ENCODE measurements at places on chromosomes 12 and 14.

- DNase-seq, result no peak
Observed at GRCh38 chr12:28620281-28620680, 430.0 kb downstream of the CCDC91 start.

- DNase-seq, result no peak
Observed at GRCh38 chr14:100128688-100129087, 30.8 kb downstream of the DEGS2 start.

- DNase-seq, result peak; percentile 22
Observed at GRCh38 chr12:103530307-103531066, 34.7 kb upstream of the C12orf42 start.

DNA sequence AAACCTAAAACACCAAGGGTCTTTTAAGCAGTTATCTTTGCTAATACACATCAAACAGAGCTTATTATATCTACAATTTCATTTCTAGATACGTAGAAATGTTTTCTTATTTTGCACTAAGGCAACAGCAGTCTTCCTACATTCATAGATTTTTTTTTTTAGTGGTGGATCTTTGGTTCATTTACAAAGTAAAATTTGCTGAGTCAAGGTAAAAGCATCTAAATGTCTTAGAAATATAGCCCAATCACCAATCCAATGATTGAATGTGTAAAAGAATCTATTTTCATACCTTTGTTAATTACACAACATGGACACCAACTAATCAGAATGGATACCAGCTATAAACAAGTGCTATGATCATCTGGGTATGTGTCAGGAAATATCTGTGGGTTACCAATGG lies 272.2 kb upstream of the TMPO start:
- DNase-seq, result no peak

DNA sequence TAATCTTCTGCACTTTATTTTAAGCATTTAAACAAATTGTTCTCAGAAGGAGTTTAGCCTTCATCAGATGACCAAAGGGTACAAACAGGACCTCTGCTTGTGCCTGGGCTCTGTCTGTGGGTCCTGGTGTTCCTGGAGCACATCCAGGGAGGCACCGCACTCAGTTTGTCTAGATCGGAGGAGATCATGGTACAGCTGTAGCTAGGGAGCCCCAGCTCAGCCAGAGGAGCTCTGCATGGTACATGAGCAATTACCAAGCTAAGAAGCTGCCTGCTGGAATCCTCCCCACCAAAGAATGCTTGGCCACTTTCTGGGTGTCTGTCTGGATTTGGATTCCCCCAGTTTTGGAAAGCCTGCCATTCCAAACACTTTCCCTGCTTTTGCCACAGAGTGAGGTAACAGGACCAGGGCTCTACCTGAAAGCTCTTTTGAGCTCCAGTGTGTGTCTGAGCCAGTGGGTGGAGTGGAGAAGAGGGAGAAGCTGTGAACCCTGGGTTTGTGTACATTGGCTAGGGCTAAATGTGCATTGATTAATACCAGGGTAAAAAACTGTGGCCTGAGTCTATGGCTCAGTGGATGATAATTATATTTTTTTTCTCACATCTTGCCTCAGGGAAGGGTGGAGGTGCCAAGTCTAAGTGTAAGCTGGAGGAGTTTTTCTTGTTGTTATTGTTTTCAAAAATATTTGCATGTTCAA lies 163.7 kb upstream of the IGF1 start:
- DNase-seq, result no peak

DNA sequence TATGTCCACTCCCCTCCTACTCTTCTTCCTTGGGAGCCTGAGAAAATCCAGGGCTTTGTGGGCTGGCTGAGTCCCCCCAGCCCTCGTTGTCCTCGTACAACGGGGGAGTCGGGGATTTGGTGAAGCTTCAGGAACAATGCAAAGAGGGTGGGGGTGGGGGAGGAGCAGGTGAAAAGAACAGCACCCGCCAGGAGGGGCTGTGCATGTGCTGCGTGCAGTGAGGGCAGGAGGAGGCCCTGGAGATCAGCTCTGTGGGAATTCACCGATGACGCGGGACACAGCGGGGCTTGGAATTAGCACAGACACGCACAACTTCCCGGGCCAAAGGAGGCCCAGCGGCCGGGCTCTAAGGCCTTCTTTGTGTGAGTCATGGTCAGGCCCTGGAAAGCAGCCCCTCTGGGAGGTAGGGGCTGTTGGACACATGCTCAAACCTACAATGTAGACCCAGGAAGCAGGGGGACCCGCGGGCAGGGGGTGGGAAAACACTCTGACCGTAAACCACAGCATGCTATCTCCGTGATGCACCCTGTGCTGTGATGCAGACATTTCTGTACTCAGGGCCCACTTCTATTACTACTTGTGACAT lies 32.8 kb downstream of the RBM19 start:
- no peak for DNase-seq

DNA sequence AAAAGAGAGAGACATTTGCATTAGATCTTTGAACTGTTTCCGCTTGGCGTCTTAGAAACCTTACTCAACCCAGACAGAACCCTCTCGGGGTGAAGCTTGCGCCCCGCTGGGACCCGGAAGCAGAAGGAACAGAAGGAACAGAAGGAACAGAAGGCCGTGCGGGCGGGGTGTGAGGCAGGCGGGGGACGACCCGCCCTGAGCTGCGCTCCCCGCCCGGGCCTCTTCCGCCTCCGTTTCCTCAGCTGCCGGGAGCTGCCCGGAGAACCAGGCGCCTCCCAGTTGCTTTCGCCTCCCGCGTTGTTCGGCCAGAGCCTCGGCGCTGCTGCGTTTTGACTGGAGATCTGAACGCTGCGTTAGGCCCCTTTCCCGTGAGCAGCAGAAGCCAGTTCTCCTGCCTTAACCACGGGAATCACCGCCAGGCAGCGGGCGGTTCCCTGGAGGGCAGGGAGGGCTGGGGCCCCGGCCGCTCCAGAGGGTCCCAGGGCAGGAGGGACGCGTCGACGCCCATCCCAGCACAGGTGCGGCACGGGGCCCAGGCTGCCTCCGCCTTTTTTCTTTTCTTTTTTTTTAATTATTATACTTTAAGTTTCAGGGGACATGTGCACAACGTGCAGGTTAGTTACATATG lies 19.3 kb upstream of the MMP17 start:
- DNase-seq, result peak; percentile 40

DNA sequence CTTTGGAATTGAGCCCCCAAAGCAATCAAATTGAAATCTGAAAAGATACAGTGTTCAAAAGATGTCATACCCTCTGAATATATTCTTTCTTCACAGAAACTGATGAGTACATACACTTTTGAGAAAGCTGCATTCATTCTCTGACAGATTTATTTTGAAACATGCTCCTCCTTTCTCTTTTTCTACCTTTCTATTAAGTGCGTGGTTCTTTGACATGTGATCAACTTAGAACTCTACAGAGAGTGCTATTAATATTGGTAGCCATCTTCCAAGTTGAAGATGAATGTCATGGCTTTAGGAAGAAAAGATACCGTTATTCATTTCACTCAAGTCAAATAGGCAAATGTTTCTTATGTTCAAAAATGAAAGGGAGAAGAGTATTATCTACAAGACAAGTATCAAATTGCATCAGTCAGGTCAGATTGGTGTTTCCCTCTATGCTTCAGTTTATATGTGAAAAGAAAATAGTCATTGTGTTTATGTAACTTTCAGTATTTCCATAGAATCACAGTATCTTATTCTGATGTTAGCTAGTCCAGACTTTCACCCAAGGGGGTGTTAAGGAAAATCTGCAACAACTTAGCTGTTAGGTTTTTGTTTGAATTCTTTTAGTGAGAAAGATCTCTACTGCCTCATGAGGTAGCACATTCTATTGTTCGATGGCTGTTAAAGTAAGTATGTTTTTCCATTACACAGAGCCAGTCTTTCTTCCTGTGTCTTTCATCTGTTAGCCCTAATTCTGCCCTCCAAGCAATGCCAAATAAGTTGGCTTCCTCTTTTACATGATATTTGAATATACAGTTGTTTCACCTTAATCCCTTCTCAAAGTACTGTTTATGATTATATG lies 55.4 kb upstream of the GARIN2 start:
- DNase-seq, result no peak

GRCh38 chr12:63294327-63294632 lies 143.3 kb upstream of the AVPR1A start:
- no peak for DNase-seq
